ENCODE measurements at places on chromosomes 7 and 10. TPM values are rescaled to one million over a fixed set of nuclear protein-coding genes. Genes with fewer than 3 reads are reported as not detected.

- DNase-seq = no peak
These were observed 3.2 kb upstream of the DUSP5 start for GRCh38 chr10:110494532-110494931.

ZMIZ2 gene
- 4.8 TPM for polyA plus RNA-seq

- DNase-seq = no peak
These were observed 74.7 kb downstream of the CACNB2 start for GRCh38 chr10:18214691-18215563.

DNA sequence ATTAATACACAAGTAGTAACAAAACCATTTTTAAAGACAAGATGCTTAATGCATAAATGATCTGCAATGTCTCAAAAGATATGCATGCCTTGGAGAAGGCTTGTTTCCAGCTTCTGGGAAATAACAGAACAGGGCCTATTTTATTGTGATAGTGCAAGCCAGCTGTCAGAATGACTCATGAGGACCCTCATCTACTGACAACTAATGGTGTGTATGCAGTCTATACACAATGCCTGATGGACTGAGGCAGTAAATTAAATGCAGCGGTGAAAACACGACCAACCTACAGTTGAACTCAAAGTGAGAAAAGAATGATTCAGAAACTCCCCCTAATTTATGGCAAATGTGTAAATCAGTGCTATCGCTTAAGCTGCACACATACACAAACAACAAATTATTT lies 46.3 kb downstream of the VPS41 start:
- DNase-seq = no peak

- peak; percentile 11 for DNase-seq
These were observed 738 bp downstream of the VPS26A start for GRCh38 chr10:69124563-69125268.

CYREN gene
- 28.4 TPM for polyA plus RNA-seq

GRCh38 chr10:124721330-124722045 lies 22.7 kb downstream of the FAM53B start:
- DNase-seq = no peak

DNA sequence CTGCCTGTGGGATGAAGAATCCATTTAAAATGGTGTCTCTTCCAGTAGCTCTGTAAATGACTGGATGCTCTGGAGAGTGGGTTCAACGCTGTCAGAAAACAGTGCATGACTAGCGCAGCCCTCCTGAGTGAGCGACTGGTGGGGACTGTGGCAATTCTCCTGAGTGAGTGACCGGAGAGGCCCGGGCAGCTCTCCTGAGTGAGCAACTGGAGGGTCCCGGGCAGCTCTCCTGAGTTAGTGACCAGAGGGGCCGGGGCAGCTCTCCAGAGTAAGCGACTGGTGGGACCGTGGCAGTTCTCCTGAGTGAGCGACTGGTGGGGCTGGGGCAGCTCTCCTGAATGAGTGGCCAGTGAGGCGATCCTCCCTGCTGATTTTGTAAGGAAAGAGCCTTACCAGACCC lies 85.5 kb downstream of the WDR37 start:
- DNase-seq = no peak

DNA sequence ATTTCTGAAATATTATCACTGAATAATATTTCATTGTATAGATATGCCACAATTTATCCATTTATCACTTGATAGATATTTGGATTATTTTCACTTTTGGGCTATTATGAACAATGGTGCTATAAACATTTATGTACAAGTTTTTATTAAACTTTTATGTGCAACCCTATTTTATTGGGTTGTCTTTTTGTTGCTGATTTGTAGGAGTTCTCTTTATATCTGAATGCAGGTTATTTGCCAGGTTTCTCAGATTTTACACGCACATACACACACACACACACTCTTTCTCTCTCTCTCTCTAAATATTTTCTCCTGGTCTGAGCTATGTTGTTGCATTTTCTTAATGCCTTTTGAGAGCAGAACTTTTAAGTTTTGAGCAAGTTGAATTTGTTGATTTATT lies 36.2 kb downstream of the ADK start:
- no peak for DNase-seq

DNA sequence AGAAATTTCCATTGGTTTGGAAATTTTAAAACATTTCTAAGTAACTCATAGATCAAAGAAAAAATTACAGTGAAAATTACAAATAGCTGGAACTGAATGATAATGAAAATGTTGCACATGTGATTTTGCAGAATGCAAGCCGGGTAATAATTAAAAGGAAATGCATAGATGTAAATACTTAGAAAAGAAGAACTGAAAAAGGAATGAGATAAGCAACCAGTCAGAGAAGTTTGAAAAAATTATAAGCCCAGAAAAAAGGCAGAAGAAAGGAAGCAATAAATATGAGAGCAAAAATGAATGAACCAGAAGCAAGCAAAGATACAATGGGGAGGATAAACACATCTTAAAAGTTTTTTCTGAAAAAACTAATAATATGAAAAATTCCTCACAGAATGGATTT lies 3.2 kb upstream of the TMEM273 start:
- no peak for DNase-seq

ANKRD61 gene
- 0.22 TPM for polyA plus RNA-seq

ANKRD7 gene
- polyA plus RNA-seq = 0.50 TPM

GRCh38 chr10:68566351-68566750 lies 6.2 kb downstream of the TET1 start:
- no peak for DNase-seq

GRCh38 chr10:124293616-124294449 lies 124.9 kb downstream of the OAT start:
- no peak for DNase-seq

GRCh38 chr7:23285657-23286646 lies 13.2 kb upstream of the MALSU1 start:
- DNase-seq = no peak

DNA sequence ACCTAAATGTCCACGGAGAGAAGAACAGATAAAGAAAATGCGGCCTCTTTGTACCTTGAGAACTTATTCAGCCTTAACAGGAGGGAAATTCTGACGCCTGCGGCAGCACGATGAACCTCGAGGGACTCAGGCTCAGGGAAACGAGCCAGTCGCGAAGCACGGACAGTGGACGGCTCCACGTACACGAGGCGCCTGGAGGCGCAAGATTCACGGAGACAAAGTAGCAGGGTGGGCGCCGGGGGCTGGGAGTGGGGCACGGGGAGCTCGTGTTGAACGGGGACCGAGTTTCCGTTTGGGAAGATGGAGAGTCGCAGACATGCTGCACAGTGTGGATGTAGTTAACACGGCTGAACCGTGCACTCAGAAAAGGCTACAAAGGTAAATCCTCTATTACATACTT lies 13.2 kb upstream of the UTF1 start:
- DNase-seq = no peak

GRCh38 chr10:125039354-125039769 lies 97.4 kb downstream of the ZRANB1 start:
- no peak for DNase-seq

GRCh38 chr7:11182736-11183135 lies 209.1 kb downstream of the PHF14 start:
- peak; percentile 20 for DNase-seq

CALN1 gene
- polyA plus RNA-seq = not detected

LEP gene
- polyA plus RNA-seq = not detected

MMP21 gene
- polyA plus RNA-seq = 0.07 TPM

MUC12 gene
- 2.8 TPM for polyA plus RNA-seq

DNA sequence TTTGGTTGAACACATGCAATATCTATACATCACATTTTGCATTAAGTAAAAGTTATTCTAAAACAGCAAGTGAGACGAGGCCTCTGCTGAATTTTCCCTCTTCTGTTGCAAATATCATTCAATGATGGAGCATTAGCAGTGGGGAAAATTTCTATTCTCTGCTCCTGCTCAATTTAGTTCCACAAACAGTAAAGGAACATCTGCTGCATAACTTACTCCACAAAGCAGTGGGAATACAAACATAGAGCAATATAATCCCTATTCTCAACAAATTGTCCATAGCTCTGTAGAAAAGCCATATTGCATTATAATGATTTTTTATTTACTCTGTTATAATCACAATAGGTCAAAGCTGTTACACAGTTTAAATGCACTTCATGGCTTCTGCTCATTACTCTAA lies 5.9 kb downstream of the AGR3 start:
- DNase-seq = no peak

IQUB gene
- polyA plus RNA-seq = 0.06 TPM

DNA sequence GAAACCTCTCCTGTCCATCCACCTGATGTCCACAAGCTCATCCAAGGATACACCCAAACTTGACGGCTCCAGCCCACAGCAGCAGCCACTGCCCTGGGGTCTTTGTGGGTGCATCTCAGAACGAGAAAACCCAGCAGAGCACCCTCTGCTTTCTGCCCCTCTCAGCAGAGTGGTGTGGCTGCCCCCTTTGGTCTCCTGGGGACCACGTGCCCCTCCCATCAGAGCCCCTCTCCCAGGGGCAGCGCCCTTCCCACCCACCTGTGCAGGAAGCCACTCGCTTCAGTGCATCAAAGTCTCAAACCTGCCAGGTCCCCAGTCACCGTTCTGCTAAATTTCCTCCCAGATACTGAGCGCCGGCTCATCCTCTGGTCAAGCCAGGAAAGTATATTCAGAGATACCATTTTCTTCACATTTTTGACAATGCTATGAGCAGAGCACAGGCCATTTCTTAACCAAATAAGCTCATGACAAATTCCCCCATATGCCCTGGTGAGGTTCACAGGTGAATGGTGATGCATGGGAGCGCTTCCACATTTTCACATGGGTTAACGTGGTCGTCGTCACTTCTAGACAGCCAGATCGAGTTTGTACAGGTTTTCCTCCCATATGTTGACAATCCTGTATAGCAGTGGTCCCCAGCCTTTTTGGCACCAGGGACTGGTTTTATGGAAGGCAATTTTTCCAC lies 32.4 kb downstream of the CAMK2B start:
- no peak for DNase-seq

MCMBP gene
- polyA plus RNA-seq = 61.4 TPM

GRCh38 chr7:90766814-90767564 lies 170.9 kb downstream of the CDK14 start:
- DNase-seq = peak; percentile 42

All from AG04450 (cell line).